ENCODE measurements at places on chromosomes 2 and 18. TPM values are rescaled to one million over a fixed set of nuclear protein-coding genes. Genes with fewer than 3 reads are reported as not detected.
A peak's percentile ranks its signal among the peaks of the same experiment; 100 is the strongest.

- peak; percentile 76 for DNase-seq
- no peaks in the 10 kb centered on the region for H3K36me3 ChIP-seq
- no peaks in the 10 kb centered on the region for H3K27me3 ChIP-seq
- H3K27ac ChIP-seq, result peak overlapping the region; percentile 78
- H3K4me3 ChIP-seq, result peak overlapping the region; percentile 72
- H3K4me1 ChIP-seq, result peaks cover 61% of the 10 kb centered on the region
These were observed 93.0 kb upstream of the SLC39A10 start for GRCh38 chr2:195563857-195564512.

DNA sequence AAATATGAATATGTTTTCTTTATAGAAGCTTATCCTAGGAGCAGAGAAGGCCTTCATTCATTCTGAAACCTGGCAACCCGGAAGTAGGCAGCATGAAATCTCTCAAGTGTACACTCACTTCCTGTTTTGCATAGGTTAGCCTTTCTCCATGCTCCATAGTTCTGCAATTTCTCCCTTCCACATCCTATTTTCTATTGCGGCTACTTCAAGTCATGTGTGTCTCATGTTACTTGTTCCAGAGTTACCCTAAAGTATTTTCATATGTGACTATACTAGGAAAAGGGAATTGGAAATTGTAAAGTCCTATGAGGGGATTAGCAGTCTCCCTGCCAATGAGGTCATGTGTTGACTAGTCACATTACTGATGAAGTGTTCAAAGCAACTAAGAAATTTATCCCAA, 320.6 kb downstream of the NCKAP5 start:
- no peaks in the 10 kb centered on the region for H3K36me3 ChIP-seq
- no peak for DNase-seq
- no peak overlapping the region for H3K27ac ChIP-seq
- no peaks in the 10 kb centered on the region for H3K27me3 ChIP-seq
- no peaks in the 10 kb centered on the region for H3K4me1 ChIP-seq
- H3K4me3 ChIP-seq, result no peak overlapping the region

GRCh38 chr18:41989508-41989907, 34.5 kb downstream of the PIK3C3 start:
- no peak overlapping the region for H3K27ac ChIP-seq
- DNase-seq, result no peak
- peaks cover 55% of the 10 kb centered on the region for H3K36me3 ChIP-seq
- H3K4me3 ChIP-seq, result no peak overlapping the region
- H3K4me1 ChIP-seq, result no peaks in the 10 kb centered on the region

- DNase-seq, result no peak
- H3K4me3 ChIP-seq, result no peak overlapping the region
- no peaks in the 10 kb centered on the region for H3K4me1 ChIP-seq
- H3K36me3 ChIP-seq, result no peaks in the 10 kb centered on the region
- peaks cover 5% of the 10 kb centered on the region for H3K27me3 ChIP-seq
These were observed 26.9 kb upstream of the CCBE1 start for GRCh38 chr18:59724103-59724502.

DNA sequence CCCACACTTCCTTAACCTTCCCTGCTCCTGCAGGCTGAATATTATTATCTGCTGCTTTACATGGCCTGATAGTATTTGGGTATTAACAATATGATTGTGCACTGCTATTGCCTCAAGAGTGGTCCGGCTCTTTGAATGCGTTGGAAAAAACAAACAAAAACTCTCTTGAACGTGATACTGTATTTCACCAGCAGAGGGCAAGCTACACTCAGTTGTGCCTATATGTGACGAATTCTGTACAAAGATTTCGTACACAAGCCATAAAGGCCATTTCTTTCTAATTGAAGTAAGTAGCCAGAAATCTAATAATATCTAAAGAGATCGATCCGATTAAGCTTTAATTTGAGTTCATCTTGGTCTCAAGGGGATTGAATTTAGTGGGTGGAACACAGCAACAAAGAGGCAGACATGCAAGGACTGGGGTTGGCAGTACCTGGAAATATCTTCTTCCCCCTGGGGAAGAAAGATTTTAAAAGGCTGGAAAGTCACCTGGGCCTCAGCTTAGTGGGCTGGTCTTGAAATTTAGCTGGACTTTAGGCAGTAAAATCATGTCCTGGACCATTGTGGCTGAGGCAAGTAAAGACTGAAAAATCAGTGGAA, 49.3 kb upstream of the RAB6D start:
- DNase-seq, result peak; percentile 66
- H3K27ac ChIP-seq, result no peak overlapping the region
- H3K4me1 ChIP-seq, result no peaks in the 10 kb centered on the region
- H3K36me3 ChIP-seq, result no peaks in the 10 kb centered on the region
- no peak overlapping the region for H3K4me3 ChIP-seq

DNA sequence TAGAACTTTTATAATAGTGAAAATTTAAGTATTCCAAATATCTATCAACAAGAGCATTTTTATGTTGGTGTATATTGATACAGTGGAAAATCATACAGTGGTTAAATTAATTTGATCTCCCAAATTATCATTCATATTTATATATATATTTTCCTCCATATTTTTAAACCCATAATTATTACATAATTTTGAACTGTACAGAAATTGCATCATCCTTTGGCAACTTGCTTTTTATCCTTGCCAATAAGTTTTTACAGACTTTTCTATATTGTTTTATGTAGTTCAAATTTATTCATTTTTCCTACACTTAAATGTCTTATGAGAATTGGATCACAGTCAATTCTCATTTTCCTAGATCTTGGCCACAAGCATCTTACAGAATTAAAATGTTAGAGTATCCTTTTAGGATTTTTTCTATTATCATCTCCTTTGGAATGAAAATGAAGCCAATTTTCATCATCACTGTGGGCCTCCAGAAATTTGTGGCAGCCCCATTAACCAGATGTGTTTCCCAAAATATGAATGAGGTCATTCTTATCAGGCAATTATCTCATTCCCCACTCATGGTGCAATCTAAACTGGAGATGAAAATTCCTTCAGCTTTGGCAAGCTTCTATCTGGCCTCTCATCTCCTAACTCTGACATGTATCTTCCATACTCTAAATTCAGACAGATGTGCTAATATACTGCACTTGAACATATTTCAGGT, 94.2 kb upstream of the DLGAP1 start:
- H3K27me3 ChIP-seq, result no peaks in the 10 kb centered on the region
- H3K27ac ChIP-seq, result no peak overlapping the region
- H3K36me3 ChIP-seq, result no peaks in the 10 kb centered on the region

DNA sequence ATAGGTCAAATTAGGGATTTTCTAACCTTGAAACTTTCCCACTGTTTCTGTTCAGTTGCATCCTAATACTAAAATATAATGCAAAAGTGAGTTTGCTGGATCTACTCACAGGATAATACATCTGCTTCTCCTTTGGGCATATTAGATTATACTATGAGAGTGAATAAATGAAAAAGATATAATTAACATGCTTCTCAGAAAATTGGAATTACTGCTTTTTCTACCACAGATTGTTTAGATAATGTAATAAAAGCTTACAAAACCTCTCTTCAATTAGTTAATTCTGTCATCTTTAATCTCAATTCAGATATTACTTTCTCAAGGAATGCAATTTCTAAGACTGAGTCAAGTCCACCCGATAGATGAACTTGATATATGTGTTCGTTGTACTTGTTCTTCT, 1077.2 kb upstream of the CDH2 start:
- H3K36me3 ChIP-seq, result no peaks in the 10 kb centered on the region
- H3K4me1 ChIP-seq, result no peaks in the 10 kb centered on the region
- no peak overlapping the region for H3K4me3 ChIP-seq

GRCh38 chr2:230934231-230935129, 9.4 kb upstream of the GPR55 start:
- no peak for DNase-seq
- no peaks in the 10 kb centered on the region for H3K36me3 ChIP-seq
- no peak overlapping the region for H3K4me3 ChIP-seq
- no peak overlapping the region for H3K27ac ChIP-seq
- H3K4me1 ChIP-seq, result no peaks in the 10 kb centered on the region

DNA sequence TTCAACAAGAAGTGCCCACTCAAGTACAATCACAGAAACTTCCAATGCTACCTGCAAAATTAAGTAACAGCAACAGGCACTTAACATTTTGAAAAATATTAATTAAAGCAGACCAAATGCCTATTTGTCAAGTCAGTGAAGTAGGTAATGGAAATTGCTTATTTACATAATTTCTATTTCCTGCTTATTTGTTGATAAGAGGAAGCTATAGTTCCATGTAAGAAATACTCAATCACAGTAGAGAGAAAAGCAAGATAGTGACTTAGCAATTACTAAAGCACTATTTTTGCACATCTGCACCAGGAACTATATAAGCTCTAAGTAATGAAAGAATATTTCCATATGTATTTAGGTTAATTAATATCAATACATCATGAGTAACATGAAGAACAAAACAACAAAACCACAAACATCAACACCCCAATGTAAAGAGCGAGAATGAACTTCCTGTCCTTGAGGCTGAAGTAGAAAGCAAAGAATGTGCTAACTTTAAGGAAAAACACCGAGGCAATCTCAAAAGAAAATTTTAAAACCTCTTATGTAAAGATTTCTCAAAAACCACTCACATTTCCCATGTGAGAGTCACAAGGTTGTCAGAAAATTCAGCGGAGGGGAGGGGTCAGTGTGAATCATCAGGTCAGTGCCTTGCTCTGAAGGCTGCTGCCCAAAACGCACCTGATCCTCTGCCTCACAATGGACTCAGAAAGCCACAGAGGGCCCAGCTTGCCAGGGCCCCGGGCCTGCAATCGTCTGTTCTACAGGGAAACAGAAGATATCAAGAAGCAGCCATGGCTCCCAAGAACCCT, 12.5 kb downstream of the NPC1 start:
- H3K36me3 ChIP-seq, result peaks cover 30% of the 10 kb centered on the region
- H3K27ac ChIP-seq, result peak overlapping the region; percentile 82
- peaks cover 52% of the 10 kb centered on the region for H3K4me1 ChIP-seq
- H3K27me3 ChIP-seq, result no peaks in the 10 kb centered on the region

- peaks cover 4% of the 10 kb centered on the region for H3K36me3 ChIP-seq
- no peak overlapping the region for H3K27ac ChIP-seq
- H3K27me3 ChIP-seq, result no peaks in the 10 kb centered on the region
- no peak overlapping the region for H3K4me3 ChIP-seq
- H3K4me1 ChIP-seq, result no peaks in the 10 kb centered on the region
These were observed 15.2 kb downstream of the BOK start for GRCh38 chr2:241573741-241574140.

DNA sequence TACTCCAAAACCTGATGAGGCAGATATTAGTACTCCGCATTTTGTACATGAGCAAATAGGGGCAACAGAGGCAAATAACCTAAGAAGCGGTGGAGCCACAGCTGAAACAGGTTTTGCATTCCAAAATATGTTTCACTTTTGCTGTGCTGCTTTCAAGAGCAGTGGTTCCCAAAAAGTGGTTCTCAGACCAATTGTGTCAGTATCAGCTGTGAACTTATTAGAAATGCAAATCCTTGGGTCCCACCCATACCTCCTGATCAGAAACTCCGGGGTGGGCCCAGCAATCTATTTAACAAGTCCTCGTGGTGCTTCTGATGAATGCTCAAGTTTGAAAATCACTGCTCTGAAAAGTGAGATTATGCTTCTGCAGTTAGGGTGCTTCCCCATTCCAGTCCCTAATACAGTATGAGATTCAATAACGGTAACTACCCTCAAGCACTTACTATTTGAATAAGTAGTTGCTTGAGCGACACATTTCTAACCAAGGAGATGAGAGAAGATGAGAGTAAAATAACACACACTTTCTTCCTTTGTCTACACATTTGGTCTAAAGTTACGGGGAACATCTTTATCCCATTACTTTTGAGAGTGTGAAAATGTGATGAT, 17.8 kb upstream of the TCF4 start:
- no peaks in the 10 kb centered on the region for H3K4me1 ChIP-seq
- H3K27me3 ChIP-seq, result no peaks in the 10 kb centered on the region
- no peak for DNase-seq
- no peak overlapping the region for H3K27ac ChIP-seq

- H3K36me3 ChIP-seq, result peaks cover 2% of the 10 kb centered on the region
- H3K27ac ChIP-seq, result peak overlapping the region; percentile 80
- peaks cover 24% of the 10 kb centered on the region for H3K4me1 ChIP-seq
- peak overlapping the region; percentile 95 for H3K4me3 ChIP-seq
These were observed 558 bp downstream of the DNAJC10 start for GRCh38 chr2:182716650-182716979.

DNA sequence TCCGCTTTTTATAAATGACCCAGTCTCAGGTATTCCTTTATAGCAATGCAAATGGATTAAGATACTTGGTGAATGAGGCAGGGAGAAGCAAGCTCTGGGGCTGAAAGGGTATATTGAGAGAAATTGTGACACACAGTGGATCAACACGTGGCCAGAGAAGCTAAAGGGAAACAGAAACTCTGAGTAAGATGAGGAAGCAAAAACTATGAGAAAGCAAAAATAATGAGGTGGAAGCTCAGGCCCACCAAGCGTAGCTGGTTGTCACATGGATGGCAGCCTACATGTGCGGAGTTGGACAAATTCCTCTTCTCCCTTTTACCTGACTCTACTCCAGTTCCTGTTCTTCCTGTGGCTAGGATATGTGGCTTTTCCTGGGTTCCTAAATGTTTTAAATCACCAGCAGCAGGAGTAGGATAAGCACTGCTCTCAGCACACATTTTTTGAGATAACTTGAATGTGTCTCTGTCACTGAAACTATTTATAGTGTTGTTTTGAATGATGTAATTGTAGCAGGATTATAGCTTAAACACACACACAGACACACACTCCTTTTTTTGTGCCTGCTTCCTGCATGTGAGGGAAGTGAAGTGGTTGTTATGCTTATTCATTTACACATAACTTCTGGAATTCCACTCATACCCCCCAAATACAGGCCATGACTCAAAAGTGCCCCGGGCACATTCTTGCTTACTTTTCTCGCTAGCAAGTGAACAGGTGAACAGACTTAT, 30.1 kb upstream of the EPC2 start:
- no peaks in the 10 kb centered on the region for H3K36me3 ChIP-seq
- H3K4me1 ChIP-seq, result no peaks in the 10 kb centered on the region
- no peak overlapping the region for H3K4me3 ChIP-seq
- H3K27ac ChIP-seq, result no peak overlapping the region
- DNase-seq, result peak; percentile 30

DNA sequence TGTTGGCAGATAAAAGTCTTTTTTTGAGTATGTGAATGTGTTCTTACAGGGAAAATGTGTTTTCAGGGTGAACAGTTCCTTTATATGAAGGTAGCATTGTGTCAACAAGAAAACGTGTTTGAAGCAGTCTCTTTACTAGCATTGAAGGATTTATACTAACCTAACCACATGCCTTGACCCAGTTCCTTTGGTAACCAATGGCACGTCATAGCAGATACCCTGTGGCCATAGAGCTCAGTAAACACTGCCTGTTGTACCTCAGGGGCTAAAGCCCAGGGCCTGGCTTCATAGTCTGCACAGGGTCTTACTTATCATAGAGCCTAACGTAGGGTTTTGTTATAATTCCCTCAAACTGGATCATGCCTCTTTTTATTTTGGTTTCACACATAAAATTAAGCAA, 32.1 kb upstream of the NFU1 start:
- H3K27me3 ChIP-seq, result no peaks in the 10 kb centered on the region
- H3K27ac ChIP-seq, result no peak overlapping the region
- H3K4me3 ChIP-seq, result no peak overlapping the region
- H3K36me3 ChIP-seq, result peaks cover 62% of the 10 kb centered on the region

The VIL1 gene
- total RNA-seq, result 2.1 TPM

The GPR75 gene
- total RNA-seq, result 5.1 TPM

The HOXD1 gene
- not detected for total RNA-seq

The ANKRD30B gene
- not detected for total RNA-seq

The FKBP1B gene
- 1.1 TPM for total RNA-seq

The MOGAT1 gene
- not detected for total RNA-seq

The PROC gene
- not detected for total RNA-seq

The DPYSL5 gene
- not detected for total RNA-seq

The TRIM43B gene
- not detected for total RNA-seq

The LIMS3 gene
- not detected for total RNA-seq

The ZSWIM2 gene
- not detected for total RNA-seq

The CNRIP1 gene
- not detected for total RNA-seq

The TMEM178A gene
- not detected for total RNA-seq

Data from CD4-positive, CD25-positive, alpha-beta regulatory T cell (primary cell).